ENCODE measurements at places on chromosomes 7 and 10. TPM values are rescaled to one million over a fixed set of nuclear protein-coding genes. Genes with fewer than 3 reads are reported as not detected.

DNA sequence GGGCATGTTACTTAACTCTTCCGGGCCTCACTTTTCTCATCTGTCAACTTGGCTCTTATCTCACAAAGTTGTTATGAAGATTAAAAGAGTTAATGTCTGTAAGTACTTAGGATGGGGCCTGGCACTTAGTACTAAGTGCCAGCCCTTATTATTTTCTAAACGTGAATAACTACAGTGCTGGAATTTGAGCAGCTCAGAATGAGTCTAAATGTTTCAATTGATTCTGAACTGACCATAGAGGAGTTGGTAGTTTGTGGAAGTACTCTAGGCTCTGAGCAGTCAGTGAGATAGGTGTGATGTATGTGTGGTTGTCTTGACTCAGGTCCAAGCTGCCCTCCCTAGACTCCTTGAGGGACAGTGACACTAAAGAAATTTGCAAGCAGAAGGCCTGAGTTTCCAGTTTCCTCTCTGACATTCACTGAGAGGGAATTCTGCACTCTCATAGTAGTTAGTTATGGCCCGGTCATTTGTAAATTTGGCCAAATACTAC lies 18.5 kb upstream of the JAZF1 start:
- DNase-seq, result no peak

- peak; percentile 68 for DNase-seq
These were observed 51.3 kb upstream of the GPR26 start for GRCh38 chr10:123614888-123615287.

DNA sequence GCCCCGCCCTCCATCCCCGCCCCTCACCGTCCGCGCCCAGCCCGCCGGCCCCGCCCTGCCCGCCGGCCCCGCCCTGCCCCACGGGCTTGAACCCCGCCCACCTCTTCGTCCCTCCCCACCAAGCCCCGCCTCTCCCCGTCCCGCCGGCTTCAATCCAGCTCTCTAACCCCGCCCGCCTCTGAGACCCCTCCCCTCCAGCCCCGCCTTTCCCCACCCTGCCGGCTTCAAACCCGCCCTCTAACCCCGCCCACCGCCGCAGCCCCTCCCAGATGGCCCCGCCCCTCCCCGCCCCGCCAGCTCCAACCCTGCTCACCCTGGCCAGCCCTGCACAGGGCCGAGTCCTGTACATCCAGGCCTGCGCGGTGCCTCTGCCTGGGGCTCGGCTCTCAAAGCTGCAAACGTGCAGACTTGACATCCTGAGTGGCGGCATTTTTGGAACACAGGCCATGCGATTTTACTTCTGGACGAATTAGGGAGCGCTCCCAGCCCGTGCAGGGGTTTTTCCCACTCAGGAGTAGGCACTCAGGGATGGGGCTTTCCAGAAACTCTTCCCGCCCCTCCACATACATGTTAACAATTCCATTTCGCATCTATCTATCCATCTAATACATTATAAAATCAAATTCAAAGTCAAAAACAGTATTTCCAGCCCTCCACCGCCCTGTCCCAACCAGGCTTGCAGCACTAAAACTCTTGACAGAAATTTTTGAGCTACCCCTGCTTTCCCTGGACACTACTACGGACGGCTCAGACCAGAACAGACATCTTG lies 477 bp upstream of the NMT2 start:
- DNase-seq, result peak; percentile 95

The VPS41 gene
- total RNA-seq, result 53.9 TPM

The CYP3A4 gene
- not detected for total RNA-seq

GRCh38 chr7:136309407-136309806 lies 332.2 kb upstream of the MTPN start:
- no peak for DNase-seq

GRCh38 chr7:77982926-77983550 lies 184.5 kb downstream of the PHTF2 start:
- DNase-seq, result no peak

GRCh38 chr10:74263996-74264395 lies 113.0 kb downstream of the ADK start:
- no peak for DNase-seq

The ZC3HAV1L gene
- total RNA-seq, result 46.6 TPM

GRCh38 chr7:2071133-2071832 lies 161.5 kb downstream of the MAD1L1 start:
- no peak for DNase-seq

GRCh38 chr10:25842146-25842545 lies 91.9 kb upstream of the MYO3A start:
- DNase-seq, result no peak

The TUBAL3 gene
- not detected for total RNA-seq

GRCh38 chr7:909358-910329 lies 33.3 kb downstream of the GET4 start:
- DNase-seq, result peak; percentile 75

- peak; percentile 14 for DNase-seq
These were observed 163.3 kb upstream of the AKR1E2 start for GRCh38 chr10:4662576-4663161.

All from thyroid gland (tissue), 4 donors.